Cerebellar cortex (tissue), 1 donor: ENCODE measurements at places on chromosomes 16 and 17.
A peak's percentile ranks its signal among the peaks of the same experiment; 100 is the strongest.

- DNase-seq = no peak
Measured at GRCh38 chr16:11950388-11950787, 8.5 kb upstream of the NPIPB2 start.

- DNase-seq = no peak
Measured at GRCh38 chr16:49833796-49834530, 21.9 kb downstream of the ZNF423 start.

DNA sequence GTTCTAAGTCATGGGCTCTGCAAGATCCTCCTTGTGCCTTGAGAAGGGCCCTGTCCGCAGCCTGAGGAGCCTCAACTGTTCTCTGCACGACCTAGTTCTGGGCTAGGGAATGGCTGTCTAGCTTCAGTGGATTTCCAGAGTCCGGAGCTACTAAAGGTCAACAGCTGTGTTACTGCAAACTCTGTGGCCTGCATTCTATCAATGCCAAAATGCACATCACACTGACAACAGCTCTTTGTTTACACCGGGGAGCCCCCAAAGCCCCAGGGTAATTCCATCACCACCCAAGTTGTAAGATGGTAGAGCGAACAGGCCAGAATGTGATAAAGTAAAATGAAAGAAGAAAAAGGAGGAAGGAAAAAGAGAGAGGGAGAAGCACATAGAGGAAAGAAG is 610.2 kb downstream of the MAF start:
- no peak for DNase-seq

DNA sequence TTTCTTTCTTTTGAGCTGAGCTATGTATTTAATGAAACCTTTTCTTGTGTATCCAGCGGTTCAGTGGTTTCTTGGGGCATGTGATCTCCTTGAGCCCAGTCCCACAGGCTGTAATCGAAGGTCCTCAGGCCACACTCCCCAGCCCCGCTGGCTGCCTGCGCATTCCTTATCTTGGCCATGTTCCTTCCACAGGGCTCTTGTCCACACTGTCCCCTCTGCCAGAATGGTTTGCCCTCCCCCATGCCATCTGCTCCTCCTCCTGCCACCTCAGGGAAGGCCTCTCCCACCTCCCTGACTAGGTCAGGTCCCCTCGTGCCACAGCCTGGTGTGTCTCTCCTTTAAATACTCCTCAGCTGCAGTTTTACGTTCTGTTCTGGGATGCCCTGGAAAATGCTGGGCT is 12.1 kb upstream of the NLRC5 start:
- DNase-seq = peak; percentile 55

DNA sequence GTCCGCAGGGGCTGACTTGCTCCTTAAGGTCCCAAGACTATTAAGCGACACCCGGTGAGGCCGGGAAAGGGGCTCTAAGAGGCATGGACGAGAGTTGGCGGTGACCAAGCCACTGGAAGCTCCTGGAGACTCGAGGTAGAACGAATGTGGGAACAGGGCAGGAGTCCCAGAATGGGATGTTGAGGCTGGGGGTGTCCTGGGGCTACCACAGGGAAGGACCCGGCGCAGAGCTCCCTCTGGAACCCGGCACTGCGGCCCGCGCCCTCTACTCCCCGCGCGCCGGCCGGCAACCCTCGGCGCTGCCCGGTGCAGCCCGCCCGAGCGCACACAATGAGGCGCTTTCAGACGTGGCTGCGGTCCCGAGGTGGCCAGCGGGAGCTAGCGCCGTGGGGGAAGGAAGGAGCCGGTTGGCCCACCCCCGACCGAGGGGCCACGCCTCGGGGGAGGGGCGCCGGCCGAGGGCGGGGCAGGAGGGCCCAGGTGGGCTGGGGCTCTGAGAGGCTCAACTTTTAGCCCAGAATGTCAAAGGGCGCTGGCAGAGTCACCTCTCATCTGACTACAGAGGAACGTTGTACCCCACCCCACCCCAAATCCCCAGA is at the start of gene CHST6:
Gene CHST6 (minus strand): TSS at position 366 of the 599 bp plus-strand sequence. CDS start 15,613 bp downstream, outside the sequence.
- peak; percentile 50 for DNase-seq

DNA sequence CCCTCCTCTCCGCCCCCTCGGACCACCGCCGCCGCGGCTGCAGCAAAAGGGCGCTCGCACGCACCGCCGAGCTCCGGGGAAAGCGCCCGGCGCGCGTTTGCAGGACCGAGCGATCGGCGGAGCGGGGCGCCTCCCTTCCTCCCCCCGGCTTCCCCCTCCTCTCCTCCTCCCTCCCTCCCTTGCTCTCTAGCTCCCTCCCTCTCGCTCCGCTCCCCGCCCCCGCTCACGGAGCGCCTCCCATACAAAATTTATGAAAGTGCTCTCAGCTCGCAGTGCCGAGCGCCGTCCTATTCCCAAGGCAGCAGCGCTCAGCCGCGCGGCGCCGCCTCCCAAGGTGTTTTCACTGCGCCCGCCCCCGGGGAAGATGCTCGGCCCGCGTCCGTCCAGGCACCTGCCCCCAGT is at the start of gene RTN4RL1:
Gene RTN4RL1 (minus strand): TSS at position 115 of the 402 bp plus-strand sequence. CDS start 469 bp downstream, outside the sequence.
- peak; percentile 91 for DNase-seq

- no peak for DNase-seq
Measured at GRCh38 chr16:70750893-70751467, 50.0 kb downstream of the VAC14 start.

DNA sequence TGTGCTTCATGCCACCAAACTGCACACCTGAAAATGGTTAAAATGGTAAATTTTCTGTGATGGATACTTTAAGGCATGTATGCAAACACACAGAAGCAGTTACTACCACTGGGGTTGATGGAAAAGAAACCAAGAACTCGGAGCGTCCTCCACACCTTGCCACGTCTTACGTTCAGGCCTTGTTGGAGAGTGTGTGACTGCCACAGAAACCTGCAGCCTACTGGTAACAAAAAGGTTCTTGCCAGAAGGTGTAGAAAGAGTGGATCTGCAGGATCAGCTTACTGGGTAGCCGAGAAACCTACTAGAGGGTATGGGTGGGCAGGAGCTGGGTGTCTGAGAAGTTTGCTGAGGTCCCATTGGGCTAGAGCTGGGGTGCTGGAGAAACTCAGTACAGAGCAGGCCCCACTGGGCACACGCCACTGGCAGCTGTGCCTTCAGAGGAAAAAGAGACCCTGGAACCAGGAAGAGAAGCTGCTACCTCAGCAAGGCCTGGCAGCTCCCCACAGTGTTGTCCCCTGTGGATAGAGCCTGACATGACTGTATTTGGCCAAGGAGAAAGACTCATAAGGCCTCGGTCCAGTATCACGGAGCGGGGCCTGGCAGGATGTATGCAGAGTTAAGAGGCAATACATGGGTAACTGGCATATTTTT is 204.6 kb downstream of the SEC14L1 start:
- no peak for DNase-seq

- DNase-seq = no peak
Measured at GRCh38 chr17:14831491-14831890, 433.6 kb downstream of the PMP22 start.

DNA sequence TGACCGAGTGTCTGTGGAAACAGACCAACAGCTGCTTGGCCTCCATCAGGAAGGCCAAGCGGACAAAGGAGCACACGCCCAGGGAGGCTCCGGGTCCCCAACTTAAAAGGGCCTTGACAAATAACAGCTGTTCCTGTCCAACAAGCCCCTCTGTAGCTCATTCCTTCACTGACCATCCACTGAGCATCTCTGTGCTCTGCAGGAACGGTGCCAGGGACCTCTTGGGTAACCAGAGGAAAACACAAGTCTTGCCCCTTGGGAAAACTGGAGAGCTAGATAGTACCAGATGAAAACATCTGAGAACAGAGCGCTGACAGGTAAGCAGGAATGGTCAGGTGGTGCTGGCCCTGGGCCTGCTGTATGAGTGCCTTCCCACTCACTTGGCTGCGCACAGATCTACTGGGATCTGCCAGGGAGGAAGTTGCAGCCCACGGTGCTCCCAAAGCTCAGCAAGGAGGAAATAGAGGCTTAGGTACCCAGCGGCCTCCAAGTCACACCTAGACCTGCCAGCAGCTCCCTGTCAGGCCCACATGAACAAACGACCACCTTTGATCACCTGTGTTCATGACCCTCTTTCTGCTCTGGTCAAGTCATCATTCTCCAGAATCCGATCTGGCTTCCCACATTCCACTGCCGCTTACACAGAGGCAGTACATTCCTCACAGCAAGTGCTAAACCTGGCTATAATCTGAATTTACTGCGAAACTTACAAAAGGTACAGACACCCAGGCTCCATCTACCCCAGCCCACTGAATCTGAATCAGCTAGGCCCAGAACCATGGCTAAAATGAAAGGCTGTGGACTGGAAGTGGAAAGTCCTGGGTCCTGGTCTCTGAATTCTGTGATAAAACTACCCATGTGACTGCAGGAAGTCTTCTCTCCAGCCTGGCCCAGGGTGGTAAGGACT is 12.5 kb downstream of the DCAKD start:
- DNase-seq = peak; percentile 50

- no peak for DNase-seq
Measured at GRCh38 chr16:996681-997080, 15.1 kb downstream of the SOX8 start.

- DNase-seq = peak; percentile 55
Measured at GRCh38 chr16:15642557-15643047, 352 bp downstream of the MARF1 start.
